D721Med (cell line): ENCODE measurements at places on chromosomes 2 and 18.
A peak's percentile ranks its signal among the peaks of the same experiment; 100 is the strongest.

DNA sequence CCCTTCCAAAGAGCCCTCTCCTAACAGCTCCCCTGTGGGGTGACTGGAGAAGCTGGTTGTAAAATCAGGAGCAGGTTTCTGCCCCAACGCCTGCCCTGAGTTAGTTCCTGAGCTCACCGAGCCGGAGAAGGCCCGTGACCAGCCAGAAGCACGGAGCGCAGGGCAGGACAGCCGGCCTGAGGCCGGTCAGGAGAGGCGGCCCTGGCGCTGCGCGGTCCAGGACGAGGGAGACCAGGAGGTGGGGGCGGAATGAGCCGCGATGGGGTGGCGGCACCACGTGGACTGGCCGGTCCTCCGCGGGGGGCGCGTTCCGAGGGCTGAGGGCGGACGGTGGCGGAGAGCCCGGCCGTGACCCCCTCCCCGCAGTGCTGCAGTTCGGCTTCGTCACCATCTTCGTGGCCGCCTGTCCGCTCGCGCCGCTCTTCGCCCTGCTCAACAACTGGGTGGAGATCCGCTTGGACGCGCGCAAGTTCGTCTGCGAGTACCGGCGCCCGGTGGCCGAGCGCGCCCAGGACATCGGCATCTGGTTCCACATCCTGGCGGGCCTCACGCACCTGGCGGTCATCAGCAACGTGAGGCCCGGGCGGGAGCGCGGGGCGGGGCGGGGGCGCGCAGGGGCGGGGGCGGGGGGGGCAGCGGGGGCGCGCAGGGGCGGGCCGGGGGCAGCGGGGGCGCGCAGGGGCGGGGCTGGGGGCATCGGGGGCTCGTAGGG is 29.0 kb downstream of the ANO7 start:
- peak; percentile 72 for DNase-seq

DNA sequence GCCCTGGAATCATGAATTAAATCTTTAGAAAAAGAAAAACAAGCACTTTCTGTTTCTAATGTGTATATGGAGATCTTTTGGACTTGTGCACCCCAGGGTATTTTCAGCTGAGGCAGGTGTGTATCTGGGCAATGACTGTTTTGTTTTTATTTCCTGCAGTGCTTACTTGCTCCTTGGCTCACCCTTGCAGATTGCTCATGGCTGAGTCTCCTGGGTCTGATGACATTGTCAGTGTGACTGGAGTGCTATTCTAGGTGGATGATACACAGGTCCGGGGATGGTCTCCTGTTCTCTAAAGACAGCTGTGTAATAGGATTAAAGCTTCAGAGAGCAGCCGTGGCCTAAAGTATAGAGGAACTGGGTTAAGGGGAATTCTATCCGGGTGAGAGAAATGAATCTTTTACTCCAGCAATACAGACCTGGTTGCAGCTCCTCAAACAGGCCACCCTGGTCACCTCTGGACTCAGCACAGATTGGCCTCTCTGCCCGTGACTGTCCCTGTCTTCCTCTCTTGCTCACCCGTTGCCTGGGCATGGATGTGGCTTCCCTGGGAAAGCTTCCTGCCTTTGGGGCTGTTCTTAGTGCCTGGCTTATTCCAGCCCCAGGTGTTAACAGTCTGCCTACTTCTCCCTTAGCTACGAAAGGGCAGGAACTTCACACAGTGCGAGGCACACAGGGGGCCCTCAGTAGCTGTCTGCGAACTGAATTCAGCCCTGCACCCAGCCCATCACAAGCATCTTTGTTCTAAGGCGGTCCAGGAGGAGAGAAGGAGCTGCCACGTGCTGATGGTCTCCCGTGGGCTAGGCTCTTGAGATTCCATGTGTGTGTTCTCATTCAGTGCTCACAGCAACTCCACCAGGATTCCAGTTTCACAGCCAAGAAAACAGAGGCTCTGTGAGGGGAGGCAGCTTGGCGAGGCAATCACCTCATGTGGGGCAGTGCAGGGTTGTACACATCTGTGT is 84.3 kb downstream of the ACOXL start:
- DNase-seq: no peak

- DNase-seq: no peak
These were observed 101.3 kb upstream of the BCL2L11 start for GRCh38 chr2:111019381-111019780.

- no peak for DNase-seq
These were observed 262.2 kb downstream of the ALK start for GRCh38 chr2:29659178-29659577.

GRCh38 chr2:193966590-193966989 is 1690.4 kb upstream of the SLC39A10 start:
- DNase-seq: no peak

GRCh38 chr18:79775441-79776221 is 22.1 kb upstream of the KCNG2 start:
- no peak for DNase-seq

- no peak for DNase-seq
These were observed 294.3 kb upstream of the ZNF804A start for GRCh38 chr2:184304006-184304405.

GRCh38 chr2:216557413-216557812 is 58.8 kb downstream of the RPL37A start:
- no peak for DNase-seq

GRCh38 chr2:146041274-146041910 is 1521.5 kb upstream of the ZEB2 start:
- peak; percentile 13 for DNase-seq

GRCh38 chr18:57930476-57930875 is 113.5 kb upstream of the NEDD4L start:
- DNase-seq: no peak

- DNase-seq: no peak
These were observed 27.2 kb downstream of the ST6GAL2 start for GRCh38 chr2:106858810-106859209.

GRCh38 chr2:51472300-51472699 is 440.4 kb upstream of the NRXN1 start:
- no peak for DNase-seq

DNA sequence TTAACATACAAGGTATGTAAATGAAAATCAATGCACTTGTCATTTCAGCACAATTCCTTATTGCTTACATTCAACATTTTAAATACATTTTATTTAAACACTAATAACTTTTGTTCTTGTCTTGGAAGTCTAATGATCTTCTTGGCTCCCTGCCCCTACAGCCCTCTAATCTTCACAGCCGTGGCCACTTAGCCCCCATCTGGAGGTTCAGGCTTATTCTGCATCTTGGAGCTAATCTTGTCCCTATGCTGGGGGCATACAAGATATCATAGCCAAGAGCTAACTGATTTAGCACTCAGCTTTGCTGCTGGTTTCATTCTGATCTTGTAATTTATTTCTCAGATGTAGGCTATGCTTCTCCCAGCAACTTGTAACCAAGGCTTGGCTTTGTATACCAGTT is 140.8 kb downstream of the TMEFF2 start:
- no peak for DNase-seq

DNA sequence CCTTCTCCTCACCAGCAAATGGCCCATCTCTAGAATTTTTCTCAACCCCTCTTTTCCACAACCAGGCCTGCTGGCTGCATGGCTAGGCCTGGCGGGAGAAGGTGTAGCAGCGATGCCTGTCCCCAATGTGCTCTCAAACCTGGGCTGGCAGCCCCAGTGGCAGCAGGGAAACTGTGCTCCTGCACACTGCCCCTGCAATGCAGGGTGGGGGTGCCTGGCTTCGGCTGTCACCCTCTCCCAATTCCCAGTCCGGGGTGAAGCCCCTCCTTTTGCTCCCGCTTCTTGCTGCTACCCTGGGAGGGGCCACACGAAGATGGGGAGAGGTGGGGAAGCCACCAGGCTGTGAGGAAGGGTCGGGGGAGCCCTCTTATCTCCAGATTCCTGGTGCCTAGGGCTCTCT is 36.1 kb upstream of the OTOF start:
- DNase-seq: no peak

DNA sequence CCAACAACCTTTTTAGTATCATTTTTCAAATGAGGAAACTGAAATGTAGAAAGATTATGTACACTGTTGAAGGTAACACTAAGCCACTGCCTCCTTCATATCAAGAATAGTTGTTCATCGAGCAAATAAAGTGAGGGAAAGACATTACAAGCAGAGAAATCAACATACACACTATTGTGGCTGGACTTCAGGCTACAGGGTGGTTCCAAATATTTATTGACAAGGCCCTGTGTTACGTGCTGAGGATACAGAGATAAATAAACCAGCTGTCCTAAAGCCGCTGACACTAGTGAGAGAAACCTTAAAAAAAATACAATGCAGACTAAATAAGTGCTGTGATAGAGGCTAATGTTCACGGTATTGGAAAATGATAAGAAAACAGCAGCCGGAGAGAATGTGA is 1.9 kb upstream of the LNPK start:
- DNase-seq: no peak

DNA sequence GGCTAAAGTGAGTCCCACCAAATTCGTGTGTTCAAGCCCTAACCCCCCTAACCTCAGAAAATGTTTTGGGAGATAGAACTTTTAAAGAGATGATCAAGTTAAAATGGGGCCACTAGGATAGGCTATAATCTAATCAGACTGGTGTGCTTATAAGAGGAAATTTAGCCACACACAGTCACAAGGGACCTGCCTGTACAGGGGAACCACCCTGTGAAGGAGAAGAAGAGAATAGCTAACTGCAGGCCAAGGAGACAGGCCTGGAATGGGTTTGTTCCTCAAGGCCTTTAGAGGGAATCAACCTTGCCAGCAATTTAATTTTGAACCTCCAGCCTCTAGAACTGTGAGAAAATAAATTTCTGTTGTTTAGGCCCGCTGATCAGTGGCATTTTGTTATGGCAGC is 36.0 kb upstream of the TANK start:
- DNase-seq: no peak

DNA sequence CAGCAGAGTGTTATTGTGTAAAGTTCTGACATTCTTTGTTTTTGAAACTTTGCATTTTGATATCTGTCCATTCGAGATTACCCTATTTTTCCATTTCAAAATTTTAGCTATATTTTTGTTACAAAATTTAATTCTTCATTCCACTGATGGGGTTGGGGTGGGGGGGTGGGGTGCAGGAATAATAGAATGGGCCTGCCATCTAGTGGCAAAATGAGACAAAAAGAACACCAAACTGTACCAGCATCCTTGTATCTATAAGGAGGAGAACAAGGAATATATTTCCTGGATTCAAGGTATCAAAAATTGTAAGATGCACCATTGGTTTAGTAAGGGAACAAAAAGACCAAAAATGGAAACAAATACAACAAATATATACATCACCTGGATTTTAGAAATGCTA is 27.9 kb upstream of the TTR start:
- DNase-seq: no peak

DNA sequence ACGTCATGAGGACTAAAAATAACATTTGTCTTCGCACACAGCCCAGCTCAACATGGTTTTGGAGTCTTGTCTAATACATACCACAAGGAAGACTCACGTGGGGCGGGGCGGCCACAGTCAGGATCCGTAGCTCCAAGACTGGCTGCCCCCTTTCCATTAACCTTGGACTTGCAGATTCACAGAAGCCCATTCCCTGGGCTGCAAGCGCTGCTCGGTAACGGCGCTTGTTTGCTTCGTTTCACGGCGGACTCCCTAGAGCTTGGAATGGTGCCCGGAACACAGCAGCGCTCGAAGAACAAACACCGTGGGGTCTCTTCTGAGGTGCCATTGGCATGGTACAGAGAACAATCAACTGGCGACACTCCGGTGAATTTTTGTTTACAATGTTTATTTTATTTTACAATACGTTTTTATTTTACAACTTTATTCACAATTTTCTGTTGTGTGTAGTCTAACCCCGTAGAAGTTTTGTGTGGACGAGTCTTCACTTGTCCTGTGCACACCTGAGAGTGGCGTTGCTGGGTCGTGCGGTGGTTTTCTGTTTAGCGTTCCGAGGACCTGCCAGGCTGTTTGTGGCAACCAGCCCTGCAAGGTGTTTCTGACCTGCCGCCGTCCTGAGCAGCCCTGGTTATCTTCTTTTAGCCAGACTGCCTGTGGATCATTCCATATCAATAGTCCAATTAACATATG is 126.5 kb downstream of the GALR1 start:
- no peak for DNase-seq

- no peak for DNase-seq
These were observed 123.1 kb upstream of the ARL4C start for GRCh38 chr2:234620018-234620417.

GRCh38 chr18:44946529-44947113 is 265.9 kb downstream of the SETBP1 start:
- DNase-seq: no peak
